ENCODE measurements at places on chromosomes 7 and 10.

DNA sequence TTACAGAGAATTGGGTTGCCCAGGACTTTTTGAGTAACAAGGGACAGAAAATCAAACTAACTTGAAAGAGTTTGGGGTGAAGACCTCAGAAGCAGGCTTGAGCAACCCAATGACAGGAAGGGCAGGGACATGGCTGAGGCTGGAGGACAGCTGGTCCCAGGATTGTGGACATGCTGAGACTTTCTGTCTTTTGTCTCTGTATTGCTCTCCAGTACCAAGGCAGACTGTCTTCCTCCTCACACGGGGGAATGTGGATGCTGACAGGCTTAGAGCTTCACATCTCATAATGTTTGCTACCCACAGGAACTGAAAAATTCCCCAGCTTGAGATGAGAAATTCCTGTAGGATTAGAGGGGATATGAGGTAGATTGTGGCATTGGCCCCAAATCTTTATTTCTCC lies 229.6 kb downstream of the PHF14 start:
- DNase-seq: no peak

DNA sequence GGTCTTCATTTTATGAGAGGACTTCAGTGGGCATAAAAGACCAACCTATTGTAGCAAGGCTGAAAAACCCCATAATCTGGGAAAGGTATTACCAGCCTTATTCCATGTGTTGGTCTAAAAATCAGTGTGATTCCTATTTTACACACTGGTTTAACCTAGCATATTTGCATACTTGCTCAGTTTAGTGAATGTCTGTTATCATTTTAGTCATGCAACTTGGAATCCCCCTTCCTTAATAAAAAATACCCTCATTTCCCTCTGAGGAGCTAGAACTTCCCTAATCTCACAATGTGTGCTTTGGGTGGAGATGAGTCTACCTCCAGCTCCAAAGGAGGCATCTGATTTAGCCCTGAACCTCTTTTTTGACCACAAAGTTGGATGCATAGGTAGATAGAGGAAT lies 312.8 kb upstream of the SORCS1 start:
- no peak for DNase-seq

DNA sequence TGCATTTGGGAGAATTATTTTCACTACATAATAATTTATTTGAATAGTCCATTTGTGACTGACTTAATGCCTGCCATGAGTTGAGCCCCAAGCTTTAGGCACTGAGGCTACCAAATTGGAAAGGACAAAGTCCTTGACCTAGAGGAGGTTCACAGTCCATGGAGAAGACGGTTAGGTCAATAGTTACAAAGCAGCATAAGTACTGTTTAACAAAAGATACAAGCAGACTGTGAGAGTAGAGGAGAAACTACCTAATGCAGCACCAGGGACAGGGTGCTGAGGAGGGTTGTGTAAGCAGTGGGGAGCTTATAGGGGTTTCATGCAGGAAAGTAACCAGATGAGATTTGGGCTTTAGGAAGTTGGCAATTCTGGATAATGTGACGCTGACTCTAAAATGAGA lies 139.2 kb downstream of the LCOR start:
- DNase-seq: no peak

- DNase-seq: no peak
Measured at GRCh38 chr7:151453326-151453791, 13.4 kb upstream of the CRYGN start.

DNA sequence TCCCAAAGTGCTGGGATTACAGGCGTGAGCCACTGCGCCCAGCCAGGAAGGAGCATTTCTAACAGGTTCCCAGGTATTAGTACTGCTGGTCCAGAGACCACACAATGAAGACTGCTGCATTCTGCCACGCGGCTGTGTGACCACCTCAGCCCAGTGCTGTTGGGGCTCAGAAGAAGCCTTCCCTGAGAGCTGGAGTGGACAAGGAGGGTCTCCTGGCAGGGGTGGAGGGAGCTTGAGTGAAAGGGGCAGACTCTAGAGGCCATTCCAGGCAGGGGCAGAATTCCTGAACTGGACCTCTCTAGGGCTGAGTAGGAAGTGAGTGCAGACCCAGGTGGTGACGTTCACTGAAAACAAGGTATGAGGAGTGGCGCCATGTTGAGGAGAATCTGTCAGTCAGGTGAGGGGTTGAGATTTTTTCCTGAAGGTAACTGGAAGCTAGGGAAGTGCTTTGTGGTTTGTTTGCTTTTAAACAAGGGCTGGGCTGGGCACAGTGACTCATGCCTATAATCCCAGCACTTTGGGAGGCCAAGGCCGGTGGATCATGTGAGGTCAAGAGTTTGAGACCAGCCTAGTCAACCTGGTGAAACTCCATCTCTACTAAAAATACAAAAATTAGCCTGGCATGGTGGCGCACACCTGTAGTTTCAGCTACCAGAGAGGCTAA lies 67.6 kb downstream of the TACC2 start:
- no peak for DNase-seq

DNA sequence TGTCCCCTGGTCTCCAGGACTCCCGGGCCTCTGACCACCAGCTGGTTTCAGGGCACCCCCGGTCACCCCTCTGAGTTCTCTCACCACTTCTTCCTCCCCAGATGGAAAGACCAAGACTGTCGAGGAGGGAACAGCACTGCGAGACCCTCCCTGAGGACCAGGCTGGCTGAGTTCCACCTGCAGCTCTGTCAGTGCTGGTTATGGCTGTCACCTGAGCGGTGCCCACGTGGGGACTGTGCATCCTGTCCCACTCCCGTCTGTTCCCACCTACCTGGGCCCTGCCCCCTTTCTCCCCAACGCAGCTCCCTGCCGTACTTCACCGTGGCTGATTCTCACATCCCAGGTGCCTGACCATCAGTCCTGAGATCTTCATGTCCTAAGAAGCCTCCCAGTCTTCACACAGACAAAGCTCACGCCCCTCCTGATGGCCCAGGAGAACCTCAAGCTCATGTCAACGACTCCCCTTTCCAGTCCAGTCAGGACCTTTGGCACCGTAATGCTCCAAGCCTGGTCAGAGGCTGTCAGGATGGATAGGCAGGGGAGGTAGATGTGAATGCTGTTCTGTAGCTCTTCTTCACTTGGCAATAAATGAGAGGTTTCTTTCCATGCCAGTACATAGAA lies 159.7 kb downstream of the USP6NL start:
- DNase-seq: no peak

All from cortex of kidney (tissue), 1 donor.